Activated CD8-positive, alpha-beta T cell treated with anti-CD3 and anti-CD28 coated beads for 36 hours (primary cell): ENCODE measurements at places on chromosomes 7 and 10. TPM values are rescaled to one million over a fixed set of nuclear protein-coding genes. Genes with fewer than 3 reads are reported as not detected.

DNA sequence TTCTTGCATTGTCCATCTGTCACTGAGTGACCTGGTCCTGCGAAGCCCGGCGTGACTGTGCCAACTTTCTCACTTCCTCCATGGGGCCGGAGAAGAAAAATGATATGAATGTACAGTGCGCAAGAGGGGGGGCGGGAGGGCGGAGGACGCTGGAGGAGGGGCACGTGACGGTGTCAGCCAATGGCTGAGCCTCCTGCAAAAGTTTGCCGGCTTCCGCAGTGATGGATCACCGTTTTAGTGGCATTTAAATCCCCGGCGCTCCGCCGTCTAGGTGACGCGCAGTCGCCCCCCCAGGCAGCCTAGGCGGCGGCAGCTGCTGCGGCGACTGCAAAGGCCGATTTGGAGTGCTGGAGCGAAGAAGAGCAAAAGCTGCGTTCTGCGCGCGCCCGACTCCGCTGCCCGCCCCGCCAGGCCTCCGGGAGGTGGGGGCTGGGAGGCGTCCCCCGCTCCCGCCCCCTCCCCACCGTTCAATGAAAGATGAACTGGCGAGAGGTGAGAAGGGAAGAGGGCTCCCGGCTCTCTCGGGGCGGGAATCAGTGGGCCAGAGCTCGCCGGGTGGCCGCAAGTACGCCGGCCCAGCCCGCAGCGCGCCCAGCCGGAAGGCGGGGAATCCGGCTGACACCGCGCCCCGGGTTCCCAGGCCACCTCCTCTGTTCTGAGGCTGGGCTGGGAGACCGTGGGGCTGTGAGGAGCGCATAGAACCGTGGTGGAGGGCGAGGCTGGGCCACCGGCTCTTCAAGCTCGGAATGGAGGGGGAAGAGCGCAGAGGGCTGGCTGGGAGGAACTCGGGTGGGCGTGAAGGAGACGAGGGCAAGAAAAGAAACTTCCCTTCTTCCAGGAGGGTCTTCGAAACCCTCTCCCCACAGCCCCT, at the start of gene HOXA1:
Gene HOXA1 (minus strand): TSS at position 104 of the 871 bp plus-strand sequence. CDS start 88 bp downstream, at position 16.
- H3K27me3 ChIP-seq: peaks cover 50% of the 10 kb centered on the region
- DNase-seq: peak; percentile 90
- H3K36me3 ChIP-seq: peaks cover 4% of the 10 kb centered on the region
- peak within 1 kb of the TSS; percentile 64 for H3K27ac ChIP-seq

DNA sequence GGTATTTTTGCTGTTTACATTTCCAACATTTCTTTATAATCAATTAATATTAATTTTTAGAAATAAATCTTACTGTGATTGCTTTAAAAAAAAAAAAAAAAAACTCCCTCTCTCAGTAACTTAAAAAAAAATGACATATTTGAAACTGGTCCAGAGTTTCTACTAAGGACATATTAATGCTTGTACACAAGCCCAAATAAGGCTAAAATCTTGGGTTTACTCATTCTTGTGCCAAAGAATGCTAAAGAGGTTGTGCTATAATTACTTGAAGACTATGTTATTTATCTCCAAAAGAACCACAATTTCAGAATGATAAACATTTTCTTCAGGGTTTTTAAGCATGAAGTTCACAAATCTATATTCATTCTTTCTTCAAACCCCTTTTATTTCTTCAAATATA, 39.4 kb upstream of the PHF14 start:
- H3K27me3 ChIP-seq: no peaks in the 10 kb centered on the region
- no peak for DNase-seq
- peaks cover 50% of the 10 kb centered on the region for H3K36me3 ChIP-seq
- no peak overlapping the region for H3K27ac ChIP-seq

DNA sequence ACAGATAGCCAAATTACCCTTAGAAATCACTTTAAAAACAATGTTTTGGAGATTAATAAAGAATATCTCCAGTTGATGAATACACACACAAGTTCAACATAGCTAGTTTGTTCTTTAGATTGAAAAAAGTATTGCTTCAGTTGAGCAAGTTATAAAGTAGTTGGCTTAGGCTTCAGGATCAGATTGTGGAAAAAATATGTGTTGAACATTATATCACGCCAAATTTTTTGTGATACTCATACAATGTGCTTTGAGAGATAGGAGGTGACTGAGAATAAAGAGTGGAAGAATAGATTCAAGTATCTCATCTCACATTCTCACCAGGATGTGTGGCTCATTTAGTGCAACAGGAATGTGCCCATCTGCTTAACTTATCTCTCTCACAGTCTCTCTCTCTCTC, 553.3 kb downstream of the HTR7 start:
- H3K36me3 ChIP-seq: no peaks in the 10 kb centered on the region
- no peaks in the 10 kb centered on the region for H3K27me3 ChIP-seq
- no peak for DNase-seq
- no peak overlapping the region for H3K4me3 ChIP-seq

DNA sequence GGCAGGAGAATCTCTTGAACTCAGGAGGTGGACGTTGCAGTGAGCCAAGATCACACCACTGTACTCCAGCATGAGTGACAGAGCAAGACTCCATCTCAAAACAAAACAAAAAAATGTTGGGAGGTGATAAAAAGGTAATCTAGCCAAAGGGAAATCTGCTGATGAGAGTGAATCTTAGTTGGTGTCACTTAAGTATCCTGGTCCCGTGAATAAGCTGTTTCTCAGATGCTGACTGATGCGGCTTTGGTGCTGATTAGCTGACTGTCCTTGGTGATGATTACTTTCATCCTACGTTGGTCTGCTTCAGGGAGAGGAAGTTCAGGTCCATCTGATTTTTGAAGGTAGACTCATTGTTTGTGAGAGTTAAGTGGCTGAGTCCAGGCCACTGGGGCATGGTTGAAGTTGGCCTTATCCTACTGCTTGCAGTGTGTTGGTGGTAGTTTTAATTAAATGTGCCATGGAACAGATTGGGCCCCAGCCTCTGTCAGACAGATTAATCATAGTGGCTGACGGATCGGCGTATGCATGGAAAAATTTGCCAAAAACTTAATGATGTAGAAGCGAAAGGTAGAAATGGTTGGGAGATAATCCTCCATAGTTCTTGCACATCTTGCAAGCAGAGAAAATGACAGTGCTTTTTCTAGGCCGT, 17.4 kb upstream of the TMEM236 start:
- H3K27me3 ChIP-seq: no peaks in the 10 kb centered on the region
- H3K36me3 ChIP-seq: no peaks in the 10 kb centered on the region
- peaks cover 2% of the 10 kb centered on the region for H3K4me1 ChIP-seq
- H3K4me3 ChIP-seq: no peak overlapping the region
- no peak overlapping the region for H3K27ac ChIP-seq
- DNase-seq: no peak

Gene NPVF
- not detected for total RNA-seq

Gene GPR85
- total RNA-seq: not detected

Gene SCART1
- 2.8 TPM for total RNA-seq

- H3K4me1 ChIP-seq: peaks cover 66% of the 10 kb centered on the region
- DNase-seq: no peak
- H3K4me3 ChIP-seq: no peak overlapping the region
These were observed 288.3 kb upstream of the MKLN1 start for GRCh38 chr7:131039355-131039762.

DNA sequence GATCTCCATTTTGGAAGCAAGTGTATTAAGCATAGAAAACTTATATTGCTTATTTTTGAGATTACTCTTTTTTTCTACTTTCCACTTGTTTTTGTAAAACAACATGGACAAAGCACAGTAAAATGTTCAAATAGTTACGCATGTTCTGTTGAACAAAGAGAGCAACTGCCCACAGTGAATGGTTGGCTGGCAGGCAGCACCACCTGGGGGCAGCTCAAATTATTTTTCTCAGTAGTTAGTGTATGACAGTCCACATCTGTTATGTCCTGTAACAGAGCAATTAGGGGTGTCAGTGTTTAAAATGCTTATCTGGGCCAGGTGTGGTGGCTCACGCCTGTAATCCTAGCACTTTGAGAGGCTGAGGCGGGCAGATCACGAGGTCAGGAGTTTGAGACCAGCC, 46.1 kb upstream of the CACUL1 start:
- H3K27ac ChIP-seq: no peak overlapping the region
- H3K4me1 ChIP-seq: peaks cover 4% of the 10 kb centered on the region
- peaks cover 11% of the 10 kb centered on the region for H3K27me3 ChIP-seq
- H3K4me3 ChIP-seq: no peak overlapping the region
- DNase-seq: peak; percentile 26

- peaks cover 8% of the 10 kb centered on the region for H3K36me3 ChIP-seq
- DNase-seq: peak; percentile 65
- peaks cover 33% of the 10 kb centered on the region for H3K4me1 ChIP-seq
- no peak overlapping the region for H3K27ac ChIP-seq
- H3K4me3 ChIP-seq: no peak overlapping the region
- H3K27me3 ChIP-seq: no peaks in the 10 kb centered on the region
These were observed 37.0 kb downstream of the RPA3 start for GRCh38 chr7:7681191-7681935.

Gene PIK3CG
- total RNA-seq: 27.0 TPM

DNA sequence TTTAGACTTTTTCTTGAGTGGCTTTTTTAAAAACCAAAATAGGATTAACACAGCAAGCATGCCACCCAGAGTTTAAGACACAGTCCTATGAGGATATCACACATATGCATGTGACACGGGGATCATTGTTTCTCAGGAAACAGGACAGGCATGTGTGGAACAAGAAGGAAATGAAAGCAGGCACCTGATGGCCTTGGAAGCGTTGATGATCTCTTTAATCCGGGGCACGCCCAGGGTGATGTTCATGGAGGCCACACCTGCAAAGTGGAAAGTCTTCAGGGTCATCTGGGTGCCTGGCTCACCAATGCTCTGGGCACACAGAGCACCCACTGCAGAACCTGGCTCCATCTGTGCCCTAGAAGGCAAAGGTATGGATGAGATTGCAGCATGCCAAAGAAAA, 44.3 kb downstream of the POLR3A start:
- H3K36me3 ChIP-seq: peaks cover 52% of the 10 kb centered on the region
- no peak for DNase-seq
- no peaks in the 10 kb centered on the region for H3K27me3 ChIP-seq
- H3K27ac ChIP-seq: no peak overlapping the region
- no peaks in the 10 kb centered on the region for H3K4me1 ChIP-seq

Gene ACTA2
- 14.9 TPM for total RNA-seq

Gene NPFFR1
- total RNA-seq: not detected

Gene SSC4D
- total RNA-seq: 0.67 TPM

GRCh38 chr10:31587691-31588090, 268.7 kb downstream of the ZEB1 start:
- H3K4me3 ChIP-seq: no peak overlapping the region
- no peak for DNase-seq
- peaks cover 26% of the 10 kb centered on the region for H3K27me3 ChIP-seq
- no peak overlapping the region for H3K27ac ChIP-seq
- H3K36me3 ChIP-seq: peaks cover 2% of the 10 kb centered on the region
- peaks cover 4% of the 10 kb centered on the region for H3K4me1 ChIP-seq

DNA sequence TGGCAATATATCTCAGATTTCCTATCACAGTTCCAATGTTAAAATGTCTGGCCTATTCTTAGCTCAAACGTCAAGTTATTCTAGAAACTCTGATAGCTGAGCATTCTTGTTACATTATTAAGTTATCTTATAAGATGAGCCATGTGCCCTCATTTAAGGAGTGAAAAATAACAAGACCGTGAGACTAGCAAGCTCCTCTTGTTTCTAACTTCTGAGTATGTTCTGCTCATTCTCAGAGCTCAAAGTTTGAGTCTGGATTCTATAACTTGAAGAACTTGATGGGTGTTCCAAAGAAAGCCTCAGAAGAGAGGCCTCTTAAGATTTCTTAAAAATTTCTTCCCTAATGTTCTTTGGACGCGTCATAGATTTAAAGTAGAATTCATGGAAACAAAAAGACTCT, 215.2 kb downstream of the HTR7 start:
- no peak overlapping the region for H3K4me3 ChIP-seq
- no peak overlapping the region for H3K27ac ChIP-seq
- H3K36me3 ChIP-seq: no peaks in the 10 kb centered on the region
- no peaks in the 10 kb centered on the region for H3K4me1 ChIP-seq
- DNase-seq: no peak

Gene C10orf105
- total RNA-seq: 0.16 TPM

GRCh38 chr7:116772423-116772863, 89.9 kb upstream of the CAPZA2 start:
- no peaks in the 10 kb centered on the region for H3K36me3 ChIP-seq
- DNase-seq: no peak
- peaks cover 4% of the 10 kb centered on the region for H3K4me1 ChIP-seq
- no peak overlapping the region for H3K4me3 ChIP-seq
- H3K27me3 ChIP-seq: peaks cover 19% of the 10 kb centered on the region
- H3K27ac ChIP-seq: no peak overlapping the region

DNA sequence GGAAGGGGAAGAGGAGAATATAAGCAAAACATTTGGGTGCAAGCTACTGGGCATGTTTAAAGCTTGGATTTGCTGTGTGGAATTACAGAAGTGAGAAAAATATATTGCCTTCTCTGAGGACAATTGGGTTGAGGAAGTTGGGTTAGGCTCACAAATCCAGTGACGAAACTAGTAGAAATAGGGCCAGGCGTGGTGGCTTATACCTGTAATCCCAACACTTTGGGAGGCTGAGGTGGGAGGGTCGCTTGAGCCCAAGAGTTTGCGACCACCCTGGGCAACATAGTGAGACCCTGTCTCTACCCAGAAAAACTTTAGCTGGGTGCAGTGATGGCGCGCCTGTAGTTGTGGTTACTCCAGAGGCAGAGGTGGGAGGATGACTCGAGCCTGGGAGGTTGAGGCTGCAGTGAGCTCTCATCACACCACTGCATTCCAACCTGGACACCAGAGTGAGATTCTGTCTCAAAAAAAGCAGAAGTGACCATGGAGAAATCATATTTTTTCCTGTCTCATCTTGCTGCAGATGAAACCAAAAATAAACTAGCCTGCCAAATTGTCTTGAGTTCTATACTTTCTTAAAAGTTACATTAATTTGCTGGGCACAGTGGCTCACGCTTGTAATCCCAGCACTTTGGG, 22.4 kb downstream of the NRBF2 start:
- no peak overlapping the region for H3K4me3 ChIP-seq
- H3K4me1 ChIP-seq: peaks cover 1% of the 10 kb centered on the region
- H3K27ac ChIP-seq: no peak overlapping the region
- peaks cover 24% of the 10 kb centered on the region for H3K36me3 ChIP-seq
- DNase-seq: no peak

- peak overlapping the region; percentile 57 for H3K27ac ChIP-seq
- H3K4me3 ChIP-seq: no peak overlapping the region
- H3K36me3 ChIP-seq: peaks cover 28% of the 10 kb centered on the region
- peaks cover 6% of the 10 kb centered on the region for H3K4me1 ChIP-seq
- H3K27me3 ChIP-seq: no peaks in the 10 kb centered on the region
These were observed 116.1 kb downstream of the SMURF1 start for GRCh38 chr7:99027841-99028240.

DNA sequence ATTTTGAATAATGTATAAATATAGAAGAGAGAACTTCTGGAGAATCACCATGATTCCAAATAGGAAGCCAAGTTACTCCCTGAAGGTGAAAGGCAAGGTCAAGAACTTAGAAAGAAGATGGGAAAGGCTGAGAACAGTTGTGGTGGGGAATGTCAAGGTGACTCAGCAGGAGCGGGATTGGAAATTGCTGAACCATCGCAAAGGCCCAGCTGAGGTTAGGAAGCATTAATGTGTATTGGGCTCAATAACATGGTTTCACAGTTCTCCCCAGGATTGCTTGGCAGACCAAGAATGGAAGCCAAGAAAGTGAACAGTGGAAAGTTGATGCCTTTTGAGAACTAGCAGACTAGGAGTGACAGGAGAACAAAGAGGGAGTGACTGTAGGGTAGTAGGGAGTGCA, 133.3 kb downstream of the VTI1A start:
- no peak overlapping the region for H3K27ac ChIP-seq
- no peak for DNase-seq
- H3K4me1 ChIP-seq: no peaks in the 10 kb centered on the region
- H3K4me3 ChIP-seq: no peak overlapping the region
- no peaks in the 10 kb centered on the region for H3K27me3 ChIP-seq

GRCh38 chr10:29973921-29974320, 85.5 kb downstream of the JCAD start:
- no peaks in the 10 kb centered on the region for H3K4me1 ChIP-seq
- DNase-seq: no peak
- no peaks in the 10 kb centered on the region for H3K36me3 ChIP-seq
- no peak overlapping the region for H3K4me3 ChIP-seq
